ENCODE measurements at places on chromosomes 2 and 18. TPM values are rescaled to one million over a fixed set of nuclear protein-coding genes. Genes with fewer than 3 reads are reported as not detected.

Gene ICA1L
- polyA plus RNA-seq: 3.6 TPM

Gene HSPD1
- polyA plus RNA-seq: 134 TPM

Gene DES
- polyA plus RNA-seq: not detected

Gene MBP
- 105 TPM for polyA plus RNA-seq

Gene C2orf80
- polyA plus RNA-seq: not detected

Gene CROCC2
- polyA plus RNA-seq: not detected

Gene PDE11A
- polyA plus RNA-seq: not detected

Gene ARMC9
- 2.6 TPM for polyA plus RNA-seq

Gene COL3A1
- polyA plus RNA-seq: not detected

Gene KIAA2012
- polyA plus RNA-seq: not detected

Gene ACTR3
- polyA plus RNA-seq: 476 TPM

Gene CAPN14
- polyA plus RNA-seq: not detected

Gene HOXD12
- polyA plus RNA-seq: not detected

Gene CYP27A1
- polyA plus RNA-seq: 0.53 TPM

GRCh38 chr2:95674186-95674585, 82.4 kb downstream of the TRIM43 start:
- no peak for DNase-seq

- no peak for DNase-seq
These were observed 25.5 kb downstream of the TCF7L1 start for GRCh38 chr2:85158559-85159273.

DNA sequence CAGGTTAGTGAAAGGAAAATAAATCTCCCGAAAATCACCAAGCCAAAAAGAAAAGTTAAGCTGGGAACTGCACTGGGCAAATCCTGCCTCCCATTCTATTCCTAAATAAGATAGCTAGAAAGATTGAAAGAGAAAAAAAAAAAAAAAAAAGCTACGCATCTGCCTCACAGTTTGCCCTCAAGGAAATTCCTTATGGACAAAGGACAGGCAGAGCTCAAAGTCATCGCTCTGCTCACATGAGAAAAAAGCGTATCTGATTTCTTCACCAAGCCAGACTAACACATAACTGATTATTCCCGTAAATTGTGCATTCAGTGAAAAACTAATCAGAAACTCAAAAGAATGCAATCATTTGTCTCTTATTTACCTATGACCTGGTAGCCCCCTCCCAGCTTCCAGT, 50.0 kb downstream of the PUM2 start:
- DNase-seq: no peak

- no peak for DNase-seq
These were observed 166.0 kb downstream of the SRBD1 start for GRCh38 chr2:45445037-45445436.

DNA sequence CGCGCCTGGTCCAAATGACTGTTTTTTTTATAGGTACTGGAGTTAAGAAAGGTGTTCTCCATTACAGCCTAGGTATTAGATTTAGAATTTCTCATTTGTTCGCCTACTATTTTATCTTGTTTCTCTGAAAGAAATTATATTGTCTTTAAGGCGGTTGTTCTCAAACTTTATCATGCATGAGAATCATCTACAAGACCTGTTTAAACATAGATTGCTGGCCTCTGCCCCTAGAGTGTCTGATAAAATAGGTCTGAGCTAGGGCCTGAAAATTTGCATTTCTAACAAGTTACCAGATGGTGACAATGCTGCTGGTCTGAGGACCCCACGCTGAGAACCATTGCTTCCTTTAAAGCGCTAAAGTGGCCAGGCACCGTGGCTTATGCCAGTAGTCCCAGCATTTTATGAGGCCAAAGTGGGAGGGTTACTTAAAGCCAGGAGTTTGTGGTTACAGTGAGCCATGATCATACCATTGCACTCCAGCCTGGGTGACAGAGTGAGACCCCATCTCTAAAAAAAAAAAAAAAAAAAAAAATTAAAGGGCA, 34.0 kb upstream of the RNF138 start:
- DNase-seq: no peak

DNA sequence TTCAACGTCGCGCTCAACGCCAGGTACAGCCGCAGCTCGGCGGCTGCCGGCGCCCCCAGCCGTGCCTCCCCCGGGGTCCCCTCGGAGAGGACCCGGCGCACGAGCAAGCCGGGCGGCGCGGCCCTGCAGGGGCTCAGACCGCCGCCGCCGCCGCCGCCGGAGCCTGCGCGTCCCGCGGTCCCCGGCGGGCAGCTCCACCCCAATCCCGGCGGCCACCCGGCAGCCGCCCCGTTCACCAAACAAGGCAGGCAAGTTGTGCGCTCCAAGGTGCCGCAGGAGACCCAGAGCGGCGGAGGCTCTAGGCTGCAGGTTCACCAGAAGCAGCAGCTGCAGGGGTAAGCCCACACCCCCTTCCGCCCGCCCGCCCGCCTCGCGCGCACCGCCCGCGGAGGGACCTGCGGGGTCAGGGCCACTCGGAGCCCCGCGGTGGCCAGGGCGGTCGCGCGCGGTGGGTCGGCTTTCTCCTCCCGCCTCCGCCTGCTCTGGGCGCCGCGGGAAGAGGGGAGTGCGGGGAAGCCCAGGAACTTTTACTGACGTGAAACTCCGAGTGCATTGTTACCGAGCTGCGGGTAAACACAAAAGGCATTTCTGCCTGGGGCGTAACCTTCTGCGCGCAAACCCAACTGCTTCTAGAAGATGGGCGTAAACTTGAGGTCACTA, 861 bp downstream of the LTBP1 start:
- no peak for DNase-seq

- no peak for DNase-seq
These were observed 128.8 kb upstream of the DLX2 start for GRCh38 chr2:172231508-172231907.

- DNase-seq: no peak
These were observed 92.6 kb upstream of the KCNE4 start for GRCh38 chr2:222959358-222959757.

DNA sequence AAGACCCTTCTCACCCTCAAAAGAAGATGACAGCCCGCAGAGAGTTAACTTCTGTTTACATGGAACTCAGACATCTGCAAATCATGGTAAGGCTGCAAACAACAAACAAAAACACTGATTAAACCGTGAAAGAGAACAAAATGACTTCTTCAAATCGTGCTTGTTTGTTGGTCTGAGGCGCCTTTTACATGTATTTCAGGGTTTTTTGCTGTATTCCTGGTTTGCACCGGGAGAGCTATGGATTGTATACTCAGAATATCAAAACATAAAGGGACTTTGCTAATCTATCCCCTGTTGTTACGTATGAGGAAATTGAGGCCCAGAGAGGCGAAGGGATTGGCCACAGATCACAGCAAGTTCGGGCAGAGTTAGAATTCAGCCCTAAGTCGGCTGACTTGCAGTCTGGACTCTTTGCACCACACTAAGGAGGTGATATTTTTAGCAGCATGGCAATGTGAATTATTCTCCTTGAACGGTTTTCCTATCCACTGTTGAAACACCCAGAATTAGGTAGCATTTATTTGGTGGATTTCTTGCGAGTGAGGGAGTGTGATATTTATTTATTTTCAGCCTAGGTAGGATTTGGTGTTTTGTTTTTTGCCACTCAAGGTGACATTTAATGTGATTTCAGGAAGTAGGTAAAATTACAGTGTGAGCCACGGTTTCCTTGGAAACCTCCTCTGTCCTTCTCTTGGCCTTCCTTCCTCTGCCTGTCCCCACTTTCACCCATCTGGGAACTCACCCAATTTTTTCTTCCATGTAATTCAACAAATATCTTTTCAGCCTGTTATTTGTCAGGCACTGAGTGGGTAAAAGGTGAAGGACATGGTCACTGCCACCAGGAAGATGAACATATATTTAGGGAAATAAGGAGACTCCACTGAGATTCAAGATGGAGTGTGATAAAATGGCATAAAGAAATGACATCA, 980 bp upstream of the PDE6D start:
- no peak for DNase-seq

GRCh38 chr2:178069551-178069950, 3.0 kb downstream of the PDE11A start:
- DNase-seq: no peak

GRCh38 chr2:132915812-132916549, 246.0 kb upstream of the LYPD1 start:
- DNase-seq: no peak

DNA sequence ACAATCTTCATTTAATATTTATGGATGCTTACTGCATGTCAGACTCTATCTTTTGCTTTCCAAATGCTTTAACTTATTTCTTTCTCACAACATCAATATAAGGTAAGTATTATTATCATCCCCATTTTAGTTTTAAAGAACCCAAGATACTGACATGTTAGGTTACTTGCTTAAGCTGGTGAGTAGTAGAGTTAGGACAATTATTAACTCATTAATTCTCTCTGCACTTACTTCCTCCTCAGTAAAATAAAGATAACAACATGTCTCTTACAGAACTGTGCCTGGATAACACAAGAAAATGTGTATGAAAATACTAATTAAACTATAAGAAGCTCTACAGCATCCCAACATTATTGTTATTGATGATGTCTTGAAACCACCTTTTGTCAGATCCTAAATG, 359.1 kb upstream of the CHST9 start:
- no peak for DNase-seq

DNA sequence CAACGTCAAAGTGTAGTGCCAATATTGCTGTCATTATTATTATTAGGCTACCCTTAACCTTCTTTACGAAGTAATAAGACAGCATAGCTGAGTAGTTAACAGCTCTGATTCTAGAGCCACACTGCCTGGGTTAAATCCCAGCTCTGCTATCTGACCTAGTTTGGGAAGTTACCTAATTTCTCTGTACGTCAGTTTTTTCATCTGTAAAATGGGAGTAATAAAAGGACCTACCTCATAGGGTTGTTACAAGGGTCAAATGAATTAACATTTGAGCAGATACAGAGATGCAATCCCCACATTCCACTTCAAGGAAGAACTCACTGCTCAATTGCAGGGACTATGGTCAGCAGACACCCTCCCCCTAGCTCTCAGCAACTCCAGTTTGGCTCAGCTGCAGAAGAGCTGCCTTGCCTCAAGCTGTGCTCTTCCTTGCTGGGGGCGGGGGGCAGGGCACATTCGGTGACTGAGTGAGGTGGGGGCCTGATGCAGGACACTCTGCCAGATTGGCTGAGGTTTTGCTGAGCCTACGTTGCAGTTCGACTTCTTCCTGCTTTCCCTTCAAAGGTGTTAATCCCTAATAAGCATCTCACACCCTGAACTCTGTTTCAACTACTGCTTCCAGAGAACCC, 11.0 kb upstream of the LGALSL start:
- DNase-seq: no peak

- DNase-seq: no peak
These were observed 1.1 kb downstream of the DNAJC27 start for GRCh38 chr2:24970483-24971285.

DNA sequence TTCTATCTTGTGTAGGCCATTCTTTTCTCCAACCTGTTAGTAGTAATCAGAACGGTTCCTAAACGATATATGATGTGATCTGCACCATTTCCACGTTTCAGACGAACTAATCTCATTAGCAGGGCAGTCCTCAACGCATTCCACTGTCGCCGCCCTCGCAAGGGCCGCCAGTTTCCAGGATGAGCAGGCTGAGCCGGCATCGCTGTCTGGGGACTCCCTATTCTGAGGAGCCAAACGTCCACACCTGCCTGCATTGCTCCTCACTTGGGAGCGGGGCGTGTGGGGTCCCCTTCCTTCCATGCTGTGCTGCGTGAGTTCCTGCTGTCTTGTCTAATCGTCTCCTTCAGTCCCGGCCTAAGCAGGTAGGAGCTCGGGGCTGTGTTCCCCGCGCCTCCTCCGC, 76.6 kb downstream of the PSMG2 start:
- DNase-seq: no peak

DNA sequence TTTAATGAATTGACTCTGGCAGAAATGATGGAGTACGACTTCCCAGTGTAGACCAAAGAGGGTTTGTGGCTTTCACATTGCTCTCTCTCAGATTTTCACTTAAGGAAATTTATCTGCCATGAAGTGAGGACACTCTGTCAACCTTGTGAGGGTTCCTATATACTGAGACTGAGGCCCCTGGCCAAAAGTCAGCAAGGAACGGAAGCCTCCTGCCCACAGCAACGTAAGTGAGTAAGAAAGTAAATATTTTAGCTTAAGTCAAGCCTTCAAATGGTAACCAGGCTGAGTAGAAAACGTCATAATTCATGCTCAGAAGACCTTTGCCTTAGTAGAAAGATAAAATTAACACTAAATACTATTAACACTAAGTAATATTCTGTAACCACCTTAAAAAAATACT, 1080.5 kb upstream of the ACVR2A start:
- DNase-seq: no peak

GRCh38 chr2:5695654-5696403, 3.6 kb downstream of the SOX11 start:
- no peak for DNase-seq

GRCh38 chr2:177972782-177973181, 99.8 kb downstream of the PDE11A start:
- DNase-seq: no peak

DNA sequence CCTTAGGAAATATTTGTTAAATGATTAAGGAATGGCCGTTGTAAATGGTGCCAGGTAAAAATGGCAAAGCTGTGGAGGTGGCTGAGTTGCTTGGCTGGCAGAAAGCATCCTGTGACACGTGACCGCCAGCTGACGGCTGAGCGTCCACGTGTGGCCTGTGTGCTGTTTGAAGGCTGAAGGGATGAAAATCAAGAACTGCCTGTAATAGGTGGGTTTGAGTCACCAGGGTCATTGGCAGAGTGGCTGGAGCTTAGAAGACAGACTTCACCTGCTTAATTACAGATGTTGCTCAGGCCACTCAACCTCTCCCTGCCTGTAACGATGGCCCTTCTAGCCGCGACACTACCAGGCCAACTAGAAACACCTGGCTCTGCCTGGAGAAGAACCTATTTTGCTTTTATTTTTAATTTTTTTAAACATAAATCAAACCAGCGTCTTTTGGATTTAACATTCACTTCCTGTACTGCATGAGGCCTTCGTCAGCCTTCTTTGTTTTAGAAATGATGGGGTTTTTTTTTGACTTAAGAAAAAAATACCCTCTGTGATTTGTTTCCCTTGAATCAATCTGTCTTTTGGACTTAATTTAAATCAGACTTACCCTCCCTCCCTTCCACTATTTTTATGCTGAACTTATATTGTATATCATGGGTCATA, 206.5 kb downstream of the PRKCE start:
- peak; percentile 46 for DNase-seq

GRCh38 chr2:189580241-189580651, 340 bp downstream of the SLC40A1 start:
- peak; percentile 8 for DNase-seq

DNA sequence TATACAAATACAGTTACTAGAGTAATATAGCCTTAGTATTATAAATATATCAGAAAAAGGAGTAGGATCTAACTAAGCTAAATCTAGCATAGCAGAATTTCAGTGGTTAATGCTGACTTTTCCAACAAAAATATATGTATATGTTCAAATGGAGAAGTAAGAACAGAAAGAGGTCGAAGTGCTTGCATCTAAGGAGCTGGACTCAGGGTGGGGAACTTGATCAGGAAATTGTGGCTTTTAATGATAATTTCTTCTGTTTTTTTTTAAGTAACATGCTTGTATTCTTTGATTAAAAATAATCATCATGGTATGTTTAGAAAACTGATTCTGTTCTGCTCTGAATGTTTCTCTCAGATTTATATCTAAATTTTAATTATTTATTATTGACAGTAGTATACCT, 327.1 kb downstream of the GALNT13 start:
- DNase-seq: no peak

- no peak for DNase-seq
These were observed 177.4 kb downstream of the PARD3B start for GRCh38 chr2:204722691-204723090.

GRCh38 chr18:67845035-67845434, 328.5 kb upstream of the DSEL start:
- DNase-seq: no peak

- DNase-seq: no peak
These were observed 159.5 kb upstream of the EPHA4 start for GRCh38 chr2:221731432-221732145.

Measured in naive thymus-derived CD8-positive, alpha-beta T cell (primary cell).